ENCODE measurements at places on chromosomes 16 and 17.

GRCh38 chr17:75188614-75189013, 5.9 kb upstream of the SUMO2 start:
- no peak for DNase-seq

- DNase-seq, result no peak
These were observed 6.1 kb upstream of the TRPV1 start for GRCh38 chr17:3615160-3615870.

DNA sequence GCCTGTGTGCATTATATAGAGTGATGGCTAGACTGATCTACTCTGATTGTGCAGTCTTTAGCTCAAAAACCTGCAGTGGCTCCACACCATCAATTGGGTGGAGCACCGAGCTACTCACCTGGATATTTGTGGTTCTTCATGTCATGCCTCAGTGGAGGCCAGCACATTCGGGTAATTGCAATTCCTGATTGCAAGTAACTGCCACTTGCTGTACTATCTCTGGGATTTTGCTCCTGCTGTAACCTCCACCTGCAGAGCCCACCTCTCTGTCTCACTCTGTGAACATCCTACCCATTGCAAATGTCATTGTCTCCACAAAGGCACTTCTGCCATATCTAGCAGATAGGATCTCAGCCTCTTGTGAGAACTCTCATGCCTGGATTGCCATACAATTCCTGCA, 1.7 kb upstream of the CCL1 start:
- DNase-seq, result no peak

GRCh38 chr17:61833536-61834193, 29.7 kb downstream of the BRIP1 start:
- DNase-seq, result no peak

DNA sequence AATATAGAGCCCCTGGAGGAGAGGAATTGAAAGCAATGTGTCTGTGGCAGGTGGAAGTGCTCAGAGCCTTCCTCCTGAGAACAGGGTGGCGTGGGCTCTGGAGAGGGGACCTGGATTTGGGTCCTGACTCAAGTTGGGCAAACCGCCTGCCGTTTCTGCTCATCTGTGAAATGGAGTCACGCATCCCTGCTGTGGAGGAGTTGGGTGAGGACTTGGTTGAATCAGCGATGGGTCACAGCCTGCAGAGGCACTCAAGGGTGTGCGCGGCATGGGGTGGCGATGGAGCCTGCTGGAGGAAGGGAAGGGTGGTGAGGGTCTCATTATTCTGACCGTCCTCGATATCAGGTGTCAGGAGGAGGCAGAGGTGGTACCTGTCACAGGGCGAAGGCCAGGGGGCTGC, 3.1 kb downstream of the ADAD2 start:
- DNase-seq, result no peak

DNA sequence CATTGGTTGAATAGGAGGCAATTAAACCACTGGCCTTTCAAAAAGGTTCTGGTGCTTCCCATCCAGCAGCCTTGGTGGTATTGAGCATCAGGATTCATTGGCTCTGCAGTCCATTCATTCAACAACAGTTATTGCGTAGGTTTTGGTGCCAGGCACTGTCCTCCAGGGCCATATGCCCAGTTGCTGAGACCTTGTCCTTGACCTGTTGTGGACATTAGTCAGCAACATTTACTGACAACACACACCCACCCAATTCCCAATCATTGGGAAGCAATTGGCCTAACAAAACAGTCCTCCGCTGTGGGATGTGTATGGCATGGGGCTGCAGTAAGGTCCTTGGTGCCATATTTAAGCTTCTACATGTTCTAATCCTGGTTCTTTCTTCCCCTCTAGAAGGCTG, 82.2 kb downstream of the AXIN2 start:
- no peak for DNase-seq

GRCh38 chr16:60225541-60225940, 1491.4 kb upstream of the GOT2 start:
- no peak for DNase-seq

DNA sequence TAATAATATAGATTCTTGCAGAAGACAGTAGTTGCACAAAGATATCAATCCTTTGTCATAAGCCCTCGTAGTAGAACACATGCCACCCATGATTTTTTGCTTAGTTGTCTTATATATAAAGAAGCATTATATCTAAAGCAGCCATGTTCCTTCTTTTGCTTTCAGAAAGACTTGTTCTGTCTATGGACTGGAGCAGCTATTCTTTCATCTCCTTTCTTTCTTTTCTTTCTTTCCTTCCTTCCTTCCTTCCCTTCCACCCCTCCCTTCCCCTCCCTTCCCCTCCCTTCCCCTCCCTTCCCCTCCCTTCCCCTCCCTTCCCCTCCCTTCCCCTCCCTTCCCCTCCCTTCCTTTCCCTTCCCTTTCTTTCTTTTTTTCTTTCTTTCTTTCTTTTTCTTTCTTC, 104.0 kb upstream of the HS3ST4 start:
- DNase-seq, result no peak

GRCh38 chr17:27771586-27771985, 28.7 kb downstream of the NOS2 start:
- DNase-seq, result no peak

GRCh38 chr17:79834565-79835469, 4.4 kb downstream of the CBX4 start:
- DNase-seq, result no peak

GRCh38 chr17:45577571-45578279, 87.2 kb upstream of the PLEKHM1 start:
- DNase-seq, result no peak

DNA sequence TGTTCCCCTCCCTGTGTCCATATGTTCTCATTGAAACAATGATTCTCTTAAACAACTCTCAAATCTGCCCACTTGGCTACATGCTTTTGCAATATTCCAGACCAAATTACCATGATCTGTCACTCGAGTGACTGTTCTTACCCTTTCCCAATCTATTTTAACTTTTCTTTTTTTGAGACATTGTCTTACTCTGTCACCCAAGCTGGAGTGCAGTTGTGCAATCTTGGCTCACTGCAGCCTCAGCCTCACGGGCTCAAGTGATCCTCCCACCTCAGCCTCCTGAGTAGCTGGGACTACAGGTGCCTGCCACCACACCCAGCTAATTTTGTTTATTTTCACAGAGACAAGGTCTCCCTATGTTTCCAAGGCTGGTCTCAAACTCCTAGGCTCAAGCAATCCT, 58.8 kb upstream of the CLEC18A start:
- DNase-seq, result no peak

- DNase-seq, result no peak
These were observed 20.9 kb downstream of the GAN start for GRCh38 chr16:81335669-81336068.

- no peak for DNase-seq
These were observed at the start of the genes CXCL16 and ZMYND15 for GRCh38 chr17:4739122-4740024. CXCL16 (minus strand) TSS chr17:4739928; CDS start chr17:4739339, 589 bp downstream. ZMYND15 (plus strand) TSS chr17:4739833; CDS start chr17:4740549, 716 bp downstream.
